ENCODE measurements at places on chromosomes 12 and 14.

- no peak for DNase-seq
These were observed 240.8 kb upstream of the TMPO start for GRCh38 chr12:98274430-98275130.

GRCh38 chr12:55743406-55744339, 751 bp downstream of the GDF11 start:
- peak; percentile 29 for DNase-seq

DNA sequence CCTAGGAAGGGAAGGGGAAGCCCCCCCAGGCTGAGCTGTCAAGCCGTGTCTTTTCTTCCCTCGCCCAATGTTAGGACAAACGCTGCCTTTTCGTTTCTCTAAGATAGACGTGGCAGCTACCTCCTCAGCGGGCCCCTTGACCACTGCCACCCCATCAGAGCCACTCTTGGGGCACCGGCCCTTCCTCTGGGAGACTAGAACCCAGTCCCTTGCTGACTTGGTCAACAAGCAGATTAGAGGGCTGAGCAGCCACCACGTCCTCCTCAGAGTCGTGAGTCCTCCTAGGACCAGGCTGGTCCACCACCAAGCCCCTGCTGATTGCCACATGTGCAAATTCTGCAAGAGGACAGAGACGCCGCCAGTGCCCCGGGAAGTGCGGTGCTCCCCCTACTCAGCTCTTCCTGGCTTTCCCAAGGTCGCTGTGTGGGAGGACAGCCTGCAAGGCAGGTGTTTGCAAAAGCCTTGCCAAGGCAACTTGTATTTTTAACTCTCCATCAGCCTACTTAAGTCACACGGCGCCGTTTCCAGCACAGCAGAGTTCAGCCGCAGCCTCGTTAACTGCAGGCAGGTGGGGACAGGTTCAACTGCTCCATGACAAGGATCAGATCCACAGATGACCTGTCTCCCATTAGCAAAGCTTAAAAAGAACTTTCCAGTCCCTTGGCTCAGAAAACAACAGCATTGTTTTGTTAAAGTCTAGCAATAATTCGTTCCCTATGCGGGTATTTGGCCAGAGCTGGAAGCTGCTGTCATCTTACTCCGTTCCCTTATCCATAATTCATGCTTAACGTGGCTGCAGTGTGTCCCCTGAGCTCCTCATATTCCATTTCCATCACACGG, 65.6 kb downstream of the TESC start:
- no peak for DNase-seq

DNA sequence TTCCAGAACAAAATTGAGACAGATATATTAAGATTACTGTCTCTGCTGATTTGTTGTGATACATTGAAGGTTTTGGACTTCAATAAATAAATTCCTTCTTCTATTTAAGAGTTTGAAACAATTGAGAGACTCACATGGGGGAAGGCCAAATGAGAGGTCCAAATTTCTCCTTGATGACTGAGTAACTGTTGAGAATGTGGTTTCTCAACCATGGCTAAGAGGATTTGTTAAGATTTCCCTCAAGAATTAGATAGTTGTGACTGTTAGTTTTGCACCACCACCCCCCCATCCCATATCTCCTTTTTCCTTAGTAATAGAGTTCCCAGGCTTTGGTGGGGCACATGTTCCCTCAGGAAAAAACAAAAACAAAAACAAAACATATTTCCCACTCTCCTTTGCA, 47.7 kb upstream of the IGF1 start:
- no peak for DNase-seq

DNA sequence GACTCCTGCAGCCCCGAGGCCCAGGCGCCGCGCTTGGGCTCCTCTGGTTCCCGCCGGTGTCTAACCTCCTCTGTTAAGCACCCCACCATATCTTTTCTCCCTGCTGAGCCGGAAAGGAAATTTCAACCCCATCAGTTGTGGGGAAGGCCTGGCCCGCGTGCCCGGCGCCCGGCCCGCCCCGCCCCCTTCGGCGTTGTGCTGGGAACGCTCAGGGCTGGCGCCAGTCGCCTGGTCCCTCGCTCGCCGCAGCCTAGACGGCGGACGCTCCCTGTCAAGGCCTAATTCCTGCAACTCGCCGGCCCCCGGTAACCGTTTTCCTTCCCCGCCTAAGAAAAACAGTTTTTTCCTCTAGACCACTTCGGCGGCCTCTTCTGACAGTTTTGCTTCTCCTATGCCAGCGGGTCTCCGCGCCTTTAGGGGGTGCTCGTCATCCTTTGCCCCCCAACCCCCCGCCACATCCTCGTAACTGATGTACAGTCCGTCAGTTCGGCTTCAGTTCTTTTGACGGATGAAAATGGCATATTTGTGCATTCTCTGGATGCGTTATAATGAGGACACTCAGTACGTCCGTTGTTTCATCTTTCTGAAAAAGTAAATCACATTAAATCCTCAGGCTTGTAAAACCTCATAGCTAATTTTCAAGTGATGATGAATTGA, 506 bp upstream of the NAP1L1 start:
- DNase-seq: peak; percentile 25

DNA sequence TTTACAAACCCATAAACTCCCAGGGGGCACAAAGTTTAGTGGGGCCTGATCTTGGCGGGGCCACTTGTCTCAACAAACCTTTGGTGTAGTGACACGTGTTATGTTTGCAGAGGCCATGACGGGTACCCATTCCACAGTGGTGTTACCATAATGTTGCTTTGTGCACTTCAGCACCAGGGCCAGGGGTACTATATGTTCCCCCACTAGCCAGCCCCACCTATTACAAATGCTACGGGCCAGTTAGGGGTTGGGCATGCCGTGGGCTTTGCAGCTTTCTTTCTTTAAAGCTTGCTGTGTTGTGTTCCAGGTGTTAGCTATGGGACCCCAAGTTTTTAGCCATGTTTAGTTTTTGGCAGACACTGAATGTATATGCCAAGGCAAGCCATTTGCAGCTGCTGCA, 30.8 kb upstream of the G2E3 start:
- DNase-seq: no peak

DNA sequence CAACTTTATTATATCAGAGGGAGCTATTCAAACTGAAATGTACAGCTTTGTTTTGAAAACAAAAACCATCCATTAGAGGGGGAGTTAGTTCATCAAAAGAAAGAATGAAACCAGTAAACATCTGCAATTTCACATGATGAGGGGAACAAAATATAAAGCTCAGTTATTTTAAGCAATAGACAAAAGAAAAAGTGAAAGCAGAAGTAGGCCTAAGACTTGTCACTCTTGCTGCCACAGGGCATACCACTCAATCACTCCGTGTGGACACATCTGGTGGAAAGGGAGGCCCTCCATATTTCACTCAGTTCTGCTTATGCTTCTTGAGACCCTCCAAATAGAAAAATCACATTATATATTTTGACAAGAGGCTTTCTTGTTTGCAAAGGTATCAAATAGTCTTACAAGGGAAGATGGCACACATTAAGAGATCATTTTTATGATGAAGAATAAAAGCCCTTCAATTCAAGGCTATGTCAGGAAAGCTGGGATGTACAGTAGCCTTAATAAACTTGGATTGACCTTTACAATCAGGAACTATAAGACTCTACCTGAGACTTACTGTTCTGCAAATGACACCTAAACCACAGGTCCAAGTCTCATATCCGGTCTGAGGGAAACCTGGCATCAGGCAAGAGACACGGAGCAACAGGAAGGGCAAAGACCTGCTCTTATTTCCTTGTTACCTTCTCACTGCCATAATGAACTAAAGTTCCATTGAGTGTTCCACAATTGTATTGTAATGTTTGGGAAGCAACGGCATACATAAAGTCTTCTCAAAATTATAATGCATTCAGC, 222.5 kb upstream of the GRIP1 start:
- DNase-seq: no peak

- DNase-seq: no peak
These were observed 3.8 kb upstream of the KRT85 start for GRCh38 chr12:52370926-52371608.

GRCh38 chr12:53065470-53065869, 13.7 kb downstream of the SPRYD3 start:
- DNase-seq: no peak

DNA sequence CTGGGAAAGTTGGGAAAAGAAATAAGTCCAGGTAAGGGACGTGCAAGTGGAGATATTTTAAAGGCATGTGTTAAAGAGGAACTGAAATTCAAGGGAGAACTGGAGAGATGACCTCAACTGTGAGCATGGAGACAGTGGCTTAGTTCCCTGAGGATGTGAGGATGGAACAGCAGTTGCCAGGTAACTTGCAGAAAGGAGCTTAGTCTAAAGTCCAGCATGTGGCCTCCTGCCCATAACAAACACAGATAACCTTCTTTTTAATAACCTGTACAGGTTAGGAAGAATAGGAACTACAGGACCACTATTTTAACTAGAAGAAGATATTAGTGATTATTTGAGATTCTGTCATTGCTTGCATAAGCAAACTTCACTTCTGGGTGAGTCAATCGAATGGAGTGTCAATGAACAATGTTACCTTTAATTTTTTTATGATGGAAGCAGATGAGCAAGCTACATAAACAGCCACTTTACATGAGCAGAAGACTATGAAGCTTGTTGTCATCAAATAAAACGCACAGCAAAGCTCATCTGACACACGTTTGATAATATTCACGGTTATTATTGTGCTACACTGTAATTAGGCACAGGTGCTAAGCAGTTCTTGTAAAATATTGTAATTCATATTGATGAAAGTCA, 291.7 kb upstream of the DDHD1 start:
- DNase-seq: no peak

GRCh38 chr12:105696-106095, 39.1 kb downstream of the IQSEC3 start:
- DNase-seq: no peak

- DNase-seq: no peak
These were observed 196.9 kb downstream of the GRIN2B start for GRCh38 chr12:13784504-13784903.

- DNase-seq: no peak
These were observed 23.5 kb upstream of the PLEKHG3 start for GRCh38 chr14:64680714-64681065.

GRCh38 chr14:60643463-60644314, 5.6 kb downstream of the SIX1 start:
- DNase-seq: no peak

DNA sequence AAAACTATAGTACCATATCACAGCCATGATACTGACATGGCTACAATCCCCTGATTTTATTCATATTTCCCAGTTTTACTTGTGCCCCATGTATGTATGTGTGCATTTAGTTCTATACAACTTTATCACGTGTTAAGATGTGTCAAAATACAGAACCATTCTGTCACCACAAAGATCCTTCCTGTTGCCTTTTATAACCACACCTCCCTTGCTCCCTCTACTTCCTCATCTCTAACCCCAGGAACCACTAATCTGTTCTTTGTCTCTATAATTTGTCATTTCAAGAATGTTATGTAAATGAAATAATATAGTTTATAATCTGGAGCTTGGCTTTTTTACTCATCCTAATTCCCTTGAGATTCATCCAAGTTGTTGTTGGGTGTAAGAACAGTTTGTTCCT, 358.4 kb downstream of the DPF3 start:
- no peak for DNase-seq

GRCh38 chr12:84270470-84271140, 642.0 kb downstream of the SLC6A15 start:
- DNase-seq: no peak

- no peak for DNase-seq
These were observed 12.3 kb downstream of the EMP1 start for GRCh38 chr12:13208533-13209435.

DNA sequence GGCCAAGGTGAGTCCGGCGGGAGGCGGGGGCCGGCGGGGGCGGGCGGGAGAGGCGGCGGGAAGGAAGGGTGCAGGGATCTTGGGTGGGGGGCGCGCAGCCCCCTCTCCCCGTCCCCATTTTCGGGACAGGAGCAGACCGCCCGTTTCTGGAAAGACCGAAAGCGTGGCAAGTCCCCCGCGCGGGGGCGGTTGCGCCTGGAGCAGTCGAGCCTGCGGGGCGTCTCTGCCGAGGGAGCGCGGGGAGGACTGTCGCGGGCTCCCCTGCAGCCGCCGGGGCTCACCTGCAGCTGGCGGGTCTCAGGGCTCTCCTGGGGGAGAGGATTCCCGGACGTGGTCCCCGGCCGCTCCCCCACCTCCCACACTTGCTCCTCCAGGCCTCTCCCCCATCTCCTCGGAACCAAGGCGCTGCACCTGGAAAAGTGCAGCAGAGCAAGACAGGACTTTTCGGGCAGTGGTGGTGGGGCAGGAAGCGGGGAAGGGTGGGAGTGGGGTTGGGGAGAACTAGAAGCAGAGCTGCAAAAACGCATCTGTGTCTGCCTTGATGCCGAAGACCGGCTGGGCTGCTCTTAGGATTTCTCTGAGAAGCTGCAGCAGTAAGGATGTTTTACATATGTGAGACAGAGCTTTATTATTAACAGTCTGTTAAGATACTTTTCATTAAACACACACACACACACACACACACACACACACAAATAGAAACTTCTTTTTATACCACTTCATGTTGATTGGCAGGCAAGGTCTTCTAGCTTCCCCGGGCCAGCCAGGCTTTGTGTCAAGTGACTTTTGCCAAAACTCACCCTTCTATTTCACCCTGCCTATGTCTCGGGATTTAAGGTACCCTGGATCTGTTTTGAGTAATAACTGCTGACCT, 677 bp downstream of the C12orf75 start:
- peak; percentile 18 for DNase-seq

DNA sequence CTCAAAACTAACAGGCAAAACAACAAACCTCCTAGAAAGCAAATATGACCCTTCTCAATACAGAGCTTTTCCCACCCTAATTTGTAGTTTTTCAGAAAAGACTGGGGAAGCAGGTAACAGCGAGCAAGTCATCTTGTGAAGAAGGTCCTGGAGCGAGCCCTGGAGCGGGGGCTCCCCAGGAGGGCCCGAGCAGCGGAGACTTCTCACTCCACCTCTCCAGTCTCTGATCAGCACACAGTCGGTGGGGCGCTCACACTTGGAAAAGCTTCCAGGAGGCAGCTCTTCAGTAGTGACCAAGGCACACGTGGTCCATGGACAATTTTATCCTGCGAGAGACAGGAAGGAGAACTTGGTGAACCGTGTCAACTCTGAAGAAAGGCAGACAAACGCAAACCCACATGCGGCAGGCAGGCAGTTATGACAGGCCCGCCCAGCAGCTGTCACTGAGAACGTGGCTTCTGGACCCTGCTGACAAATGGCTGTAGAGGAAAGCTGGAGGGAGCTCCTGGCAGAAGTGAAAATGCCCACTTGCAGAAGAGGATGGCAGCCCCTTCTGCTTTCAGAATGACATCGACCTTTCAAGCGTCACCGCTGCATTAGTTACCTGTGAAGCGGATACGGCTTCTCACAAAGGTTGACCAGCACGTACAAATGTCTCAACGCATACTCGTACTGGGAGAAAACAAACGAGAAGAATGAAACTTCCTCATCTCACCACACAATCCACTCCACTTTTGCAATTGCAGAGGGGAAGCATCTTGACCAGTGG, 44.2 kb downstream of the LGMN start:
- DNase-seq: no peak

- no peak for DNase-seq
These were observed 110.0 kb downstream of the KIF26A start for GRCh38 chr14:104248203-104249055.
